ENCODE measurements at places on chromosomes 11 and 22.

GRCh38 chr11:120215634-120216033 is 4.8 kb downstream of the OAF start:
- no peak for DNase-seq

- no peak for DNase-seq
These were observed 26.1 kb downstream of the MAML2 start for GRCh38 chr11:96316869-96317268.

GRCh38 chr11:26575946-26576345 is 3.9 kb upstream of the MUC15 start:
- DNase-seq = no peak

DNA sequence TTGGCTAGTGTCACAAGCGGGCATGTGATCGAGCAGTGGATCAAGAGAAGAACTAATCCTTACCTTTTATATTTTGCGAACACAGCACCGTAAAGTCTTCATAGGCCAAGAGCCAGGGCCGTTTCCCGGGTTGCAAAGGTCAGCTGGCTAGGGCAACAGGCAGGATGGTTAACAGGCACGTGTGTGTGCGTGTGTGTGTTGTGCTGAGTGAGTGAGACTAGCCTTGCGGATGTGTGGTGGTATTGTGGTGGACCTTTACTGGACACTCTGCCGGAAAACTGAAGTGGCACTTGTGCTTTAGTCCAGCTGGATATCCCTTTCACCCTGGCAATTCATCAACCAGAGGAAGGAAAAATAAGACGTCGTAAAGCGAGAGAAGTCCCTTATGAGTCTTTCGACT is 176.7 kb downstream of the BCR start:
- no peak for DNase-seq

GRCh38 chr11:106178361-106178760 is 100.9 kb downstream of the AASDHPPT start:
- no peak for DNase-seq

DNA sequence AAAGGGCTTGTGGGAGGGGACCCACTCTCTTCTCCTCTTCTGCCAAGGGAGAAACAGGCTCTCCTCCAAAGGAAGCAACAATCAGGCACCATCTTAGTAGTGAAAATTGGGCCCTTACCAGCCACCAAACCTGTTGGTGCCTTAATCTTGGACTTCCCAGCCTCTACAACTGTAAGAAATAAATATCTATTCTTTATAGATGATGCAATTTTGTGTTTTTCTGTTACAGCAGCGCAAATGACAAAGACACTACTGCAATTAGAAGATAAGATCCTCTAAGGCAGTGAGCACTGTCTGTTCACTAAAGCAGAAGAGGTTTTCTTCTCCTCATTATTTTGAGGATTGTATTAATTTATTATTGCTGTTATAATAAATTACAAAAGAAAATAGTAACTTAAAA is 691.4 kb upstream of the CCDC179 start:
- DNase-seq = no peak

DNA sequence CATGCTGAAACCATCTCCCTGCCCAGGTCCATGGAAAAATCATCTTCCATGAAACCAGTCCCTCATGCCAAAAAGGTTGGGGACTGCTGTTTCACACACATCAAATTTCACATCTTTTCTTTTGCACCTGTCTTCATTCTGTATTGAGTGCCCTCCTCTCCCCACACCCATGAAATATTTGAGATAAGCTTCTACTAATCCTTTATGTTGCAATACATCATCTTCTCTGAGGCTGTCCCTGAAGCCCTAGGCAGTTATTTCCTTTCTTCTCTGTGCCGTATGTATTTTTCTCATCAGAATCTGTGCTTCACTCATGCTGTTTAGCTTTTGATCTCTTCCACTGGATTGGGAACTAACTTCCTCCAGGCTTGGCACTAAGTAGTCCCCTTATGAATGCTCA is 40.0 kb upstream of the RRM1 start:
- no peak for DNase-seq

- peak; percentile 96 for DNase-seq
These were observed 35.1 kb downstream of the FBLN1 start for GRCh38 chr22:45537734-45538181.

- DNase-seq = no peak
These were observed 60.3 kb downstream of the LRRC74B start for GRCh38 chr22:21106000-21106399.

- no peak for DNase-seq
These were observed 213.6 kb downstream of the LRRC4C start for GRCh38 chr11:41245704-41246398.

GRCh38 chr22:44049486-44050231 is 25.6 kb downstream of the PARVB start:
- DNase-seq = no peak

DNA sequence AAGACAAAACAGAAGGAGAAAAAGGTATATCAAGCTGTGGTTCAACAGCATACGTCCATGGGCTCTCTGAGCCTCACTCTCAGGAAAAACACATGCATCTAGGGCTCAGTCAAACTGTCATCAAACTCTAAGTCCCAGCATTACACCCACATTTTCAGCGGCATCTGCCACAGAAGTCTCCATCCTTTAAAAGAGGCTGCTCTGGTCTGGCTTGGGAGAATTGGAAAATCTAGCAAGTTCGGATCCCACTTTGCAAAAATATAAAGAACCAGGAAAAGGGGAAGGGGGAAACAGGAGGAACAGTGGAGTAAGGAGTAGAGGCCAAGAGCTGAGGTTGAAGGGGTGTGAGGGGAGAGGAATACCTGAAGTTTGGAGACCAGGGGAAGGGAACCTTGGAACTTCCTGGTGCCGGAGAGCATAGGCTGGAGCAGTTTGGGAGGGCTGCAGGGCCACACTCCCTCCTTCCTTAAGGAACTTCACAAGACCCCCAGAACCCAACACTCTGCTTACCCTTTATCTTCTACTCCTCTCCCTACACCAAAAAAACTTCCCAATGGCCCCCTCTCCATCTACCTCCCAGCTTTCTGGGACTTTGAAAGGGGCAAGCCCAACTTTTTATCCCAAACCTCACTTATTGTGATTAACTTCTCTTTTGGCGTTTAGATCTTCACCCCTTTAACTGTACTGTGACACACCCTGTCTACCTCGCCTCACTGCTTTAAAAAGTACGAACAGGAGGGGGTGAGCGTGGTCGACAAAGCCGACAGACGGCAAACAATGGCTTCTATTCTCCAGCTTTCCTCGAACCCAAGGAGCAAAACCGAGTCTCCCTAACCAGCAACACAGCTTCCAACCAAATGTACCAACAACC is 4.0 kb downstream of the PAX6 start:
- no peak for DNase-seq

GRCh38 chr22:27794226-27794625 is 7.3 kb downstream of the MN1 start:
- no peak for DNase-seq

GRCh38 chr11:69416762-69417698 is 64.4 kb upstream of the LINC01488 start:
- peak; percentile 40 for DNase-seq

- DNase-seq = no peak
These were observed 68.3 kb downstream of the DDIAS start for GRCh38 chr11:82969811-82970210.

GRCh38 chr22:19811211-19811621 is 43.5 kb downstream of the GNB1L start:
- DNase-seq = no peak

DNA sequence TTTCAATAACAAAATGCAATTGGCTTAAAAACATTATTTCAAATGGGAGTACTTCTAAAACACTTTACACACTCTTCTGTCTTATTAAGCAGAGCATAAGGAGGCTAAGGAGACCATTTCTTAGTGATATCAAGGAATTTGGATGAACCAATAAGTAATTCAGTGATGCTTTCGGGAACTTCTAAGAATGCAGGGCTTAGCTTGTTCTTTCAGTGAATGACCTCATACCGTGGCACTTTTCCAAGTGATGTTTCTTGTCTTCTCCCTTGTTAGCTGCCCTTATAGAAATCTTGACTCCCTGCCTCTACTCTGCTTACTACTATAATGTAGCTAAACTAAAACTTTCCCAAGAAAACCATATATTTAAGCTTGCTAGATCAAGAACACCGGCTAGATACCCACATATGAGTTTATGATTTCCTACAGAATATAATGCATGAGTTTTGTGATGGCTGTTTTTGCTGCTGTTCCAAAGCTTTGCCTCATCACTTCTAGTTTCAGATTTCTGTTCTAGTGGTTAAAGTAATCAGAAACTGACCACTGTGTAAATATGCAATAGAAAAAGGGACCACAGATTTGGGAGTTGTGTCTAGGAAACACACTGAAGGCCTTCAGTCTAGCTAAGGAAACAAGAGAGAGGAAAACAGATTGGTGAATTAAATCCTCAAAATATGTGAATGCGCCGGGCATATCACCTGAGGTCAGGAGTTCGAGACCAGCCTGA is 37.5 kb upstream of the STK33 start:
- peak; percentile 88 for DNase-seq

DNA sequence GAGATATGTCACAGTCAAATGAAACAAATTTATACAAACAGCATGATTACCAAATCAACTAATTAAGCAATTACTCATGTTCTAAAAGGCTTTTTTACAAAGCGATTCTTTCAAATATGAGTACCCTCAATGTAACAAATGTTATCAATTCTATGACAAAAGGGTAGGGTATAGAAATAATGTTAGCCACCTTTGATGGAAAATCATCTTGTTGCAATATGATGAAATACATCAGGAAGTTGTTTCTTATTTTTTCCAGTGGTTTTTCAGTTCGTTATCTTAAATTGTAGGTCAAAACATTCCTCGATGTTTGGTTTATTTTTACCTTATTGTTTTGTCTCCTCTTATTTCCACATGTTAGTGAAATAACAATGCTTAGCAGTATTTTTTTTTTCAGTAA is 6.5 kb downstream of the ARHGEF12 start:
- DNase-seq = no peak

GRCh38 chr11:3171931-3172560 is 6.9 kb upstream of the OSBPL5 start:
- DNase-seq = no peak

- no peak for DNase-seq
These were observed 330.7 kb downstream of the TTC28 start for GRCh38 chr22:28348613-28349609.

- DNase-seq = no peak
These were observed 89.1 kb downstream of the MTMR3 start for GRCh38 chr22:29972121-29972520.

DNA sequence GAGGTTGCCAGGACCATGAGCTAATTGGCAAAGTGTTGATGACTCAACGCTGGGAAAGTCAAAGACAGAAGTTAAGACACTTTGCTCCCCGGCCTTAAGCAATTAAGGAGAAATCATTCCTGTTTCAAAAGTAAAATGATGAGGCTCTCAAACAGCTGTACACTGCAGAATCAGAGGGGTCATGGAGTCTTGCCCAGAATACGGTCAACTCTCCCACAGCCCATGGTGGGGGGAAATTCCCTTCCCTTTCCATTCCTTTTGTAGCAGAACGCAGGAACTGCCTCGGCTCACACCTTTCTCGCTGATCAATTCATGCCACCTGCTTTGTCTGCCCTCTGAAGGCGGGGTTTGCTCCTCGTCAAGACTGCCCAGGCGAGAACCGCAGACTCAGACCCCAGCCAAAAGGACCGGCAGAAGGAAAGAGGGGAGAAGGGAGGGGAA is 52.8 kb downstream of the MN1 start:
- DNase-seq = peak; percentile 73

DNA sequence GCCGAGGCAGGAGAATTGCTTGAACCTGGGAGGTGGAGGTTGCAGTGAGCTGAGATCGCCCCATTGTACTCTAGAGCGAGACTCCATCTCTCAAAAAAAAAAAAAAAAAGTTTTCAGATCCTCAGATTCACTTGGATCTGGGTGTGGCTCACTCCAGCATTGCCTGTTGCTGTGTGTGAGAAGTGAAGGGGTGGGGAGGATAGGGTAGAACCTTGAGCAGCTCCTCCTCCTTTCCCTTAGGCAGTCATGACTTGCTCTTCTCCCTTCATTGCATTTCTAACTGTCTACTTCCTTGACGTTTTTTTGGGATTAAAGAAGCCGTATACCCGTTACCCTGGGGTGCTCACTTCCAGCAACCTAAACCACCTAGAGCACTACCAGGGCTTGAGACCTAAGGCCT is 63.1 kb upstream of the YWHAH start:
- no peak for DNase-seq

Data from fibroblast of skin of right biceps (primary cell).